ENCODE measurements at places on chromosomes 2 and 18.
A peak's percentile ranks its signal among the peaks of the same experiment; 100 is the strongest.

DNA sequence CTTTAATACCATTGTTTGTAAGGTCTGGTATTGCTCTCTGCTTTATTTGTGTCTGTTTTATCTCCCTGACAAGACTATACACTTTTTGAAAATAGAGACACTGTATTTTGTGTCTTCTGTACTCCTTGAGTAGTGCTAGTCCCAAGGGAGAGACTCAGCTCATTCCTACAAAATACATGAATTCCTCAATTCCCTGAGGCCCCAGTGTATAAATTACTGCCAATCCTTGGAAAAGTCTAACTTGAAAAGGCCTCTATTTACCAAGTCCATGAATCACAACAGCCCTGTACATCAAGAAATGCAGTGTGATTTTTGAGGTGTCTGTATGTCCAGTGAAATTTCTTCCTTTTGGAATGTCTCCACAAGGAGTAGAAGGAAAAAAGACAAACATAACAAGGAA, 34.9 kb upstream of the NEDD4L start:
- no peak for DNase-seq

- DNase-seq, result no peak
Observed at GRCh38 chr18:78056011-78056410, 806.4 kb downstream of the GALR1 start.

GRCh38 chr2:46051085-46051484, 246.1 kb upstream of the EPAS1 start:
- no peak for DNase-seq

GRCh38 chr2:72917138-72917876, at the start of gene EMX1:
EMX1 (plus strand) TSS chr2:72917519; CDS start chr2:72917853, 334 bp downstream.
- peak; percentile 57 for DNase-seq

- DNase-seq, result no peak
Observed at GRCh38 chr2:214742119-214742518, 67.4 kb downstream of the BARD1 start.

GRCh38 chr18:43001821-43002220, 113.7 kb downstream of the RIT2 start:
- no peak for DNase-seq

- DNase-seq, result no peak
Observed at GRCh38 chr2:29120846-29121245, 5.6 kb downstream of the CLIP4 start.

- no peak for DNase-seq
Observed at GRCh38 chr2:181812106-181812743, 79.3 kb upstream of the ITPRID2 start.

DNA sequence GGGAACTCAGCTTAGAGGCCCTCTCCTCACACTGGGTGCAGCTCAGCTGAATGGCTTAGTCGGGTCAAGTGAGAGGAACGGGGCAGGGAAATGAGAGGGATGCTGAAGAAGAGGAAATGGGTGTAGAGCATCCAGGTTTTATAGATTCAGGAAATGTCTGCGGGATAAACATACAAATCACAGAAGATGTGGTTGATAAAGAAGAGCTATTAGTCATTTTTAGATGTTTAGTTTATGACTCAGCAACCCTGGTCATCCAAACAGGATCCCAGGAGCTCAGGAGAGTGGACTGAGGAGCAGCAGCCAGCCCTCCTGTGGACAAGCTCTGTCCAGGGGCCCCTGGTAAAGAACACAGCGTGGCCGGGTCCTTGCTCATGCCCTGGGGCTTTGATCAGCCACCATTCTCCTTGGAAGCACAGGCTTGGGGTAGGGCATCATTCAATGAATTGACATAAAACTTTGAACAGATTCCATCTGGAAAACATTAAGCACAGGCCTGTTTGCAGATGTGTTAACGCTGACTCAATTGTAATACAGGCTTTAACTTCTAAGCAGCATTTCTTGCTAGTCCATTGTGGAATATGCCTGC, 83.0 kb downstream of the NPAS2 start:
- DNase-seq, result no peak

DNA sequence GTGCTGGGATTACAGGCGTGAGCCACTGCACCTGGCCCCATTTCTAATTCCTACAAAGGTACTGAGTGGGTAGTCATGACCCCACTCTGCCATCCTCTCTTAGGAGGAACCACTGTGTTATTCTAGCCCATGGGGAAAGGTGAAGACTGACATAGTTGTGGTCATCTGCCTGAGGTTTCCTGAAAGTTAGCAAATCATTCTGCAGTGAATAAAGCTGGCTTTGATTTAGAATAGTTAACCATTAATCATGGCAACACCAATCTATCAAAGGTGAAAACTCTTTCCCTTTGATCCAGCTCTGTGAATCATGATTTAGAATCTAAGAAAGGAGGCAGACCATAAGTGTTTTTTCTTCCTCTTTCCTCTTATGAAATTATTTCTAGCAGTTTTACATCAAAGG, 50.8 kb downstream of the SUMO1 start:
- no peak for DNase-seq

DNA sequence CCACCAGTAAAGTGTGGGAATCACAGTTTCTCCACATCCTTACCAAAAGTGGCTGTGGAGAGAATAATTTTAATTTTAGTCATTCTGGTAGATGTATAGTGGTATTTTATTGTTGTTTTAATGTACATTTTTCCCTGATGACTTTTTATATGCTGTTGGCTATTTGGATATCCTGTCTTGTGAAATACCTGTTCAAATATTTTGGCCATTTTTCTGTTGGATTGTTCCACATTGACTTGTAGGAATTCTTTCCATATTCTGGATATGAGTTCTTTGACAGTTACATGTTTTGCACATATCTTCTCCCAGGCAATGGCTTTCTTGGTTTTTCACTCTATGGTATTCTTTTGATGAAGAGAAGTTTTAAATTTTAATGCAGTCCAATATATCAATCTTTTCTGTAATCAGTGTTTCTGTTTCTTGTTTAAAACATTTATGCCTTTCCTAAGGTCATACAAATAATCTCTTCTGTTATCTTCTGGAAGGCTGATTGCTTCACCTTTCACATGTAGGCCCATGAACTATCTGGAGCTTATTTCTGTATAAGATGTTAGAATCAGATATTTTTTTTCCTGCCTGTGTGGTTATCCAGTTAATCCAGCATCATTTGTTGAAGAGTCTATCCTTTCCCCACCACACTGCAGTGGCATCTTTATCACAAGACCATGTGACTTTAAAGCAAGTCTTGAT, 19.0 kb downstream of the AFTPH start:
- no peak for DNase-seq

GRCh38 chr18:39607034-39607433, 2041.4 kb upstream of the CELF4 start:
- DNase-seq, result no peak

Data from cerebellum (tissue), 4 donors.